Right renal cortex interstitium (tissue), 3 donors: ENCODE measurements at places on chromosomes 7 and 10. TPM values are rescaled to one million over a fixed set of nuclear protein-coding genes. Genes with fewer than 3 reads are reported as not detected.

Gene GDF10
- polyA plus RNA-seq: 1.4 TPM

Gene C10orf62
- polyA plus RNA-seq: 0.35 TPM

Gene TRIM50
- polyA plus RNA-seq: 0.21 TPM

Gene NPY4R
- polyA plus RNA-seq: not detected

Gene TAS2R41
- polyA plus RNA-seq: not detected

Gene TUBB8
- 0.43 TPM for polyA plus RNA-seq

Gene CFTR
- polyA plus RNA-seq: 3.0 TPM

Gene CCDC3
- 10.0 TPM for polyA plus RNA-seq

Gene NKX6-2
- 8.4 TPM for polyA plus RNA-seq

Gene MEOX2
- polyA plus RNA-seq: 3.1 TPM

Gene CD36
- 32.0 TPM for polyA plus RNA-seq

Gene EPHB6
- polyA plus RNA-seq: 19.1 TPM

Gene NUDT1
- 18.9 TPM for polyA plus RNA-seq

Gene CALHM1
- polyA plus RNA-seq: 0.07 TPM

Gene THAP5
- polyA plus RNA-seq: 37.9 TPM

Gene TMEM184A
- polyA plus RNA-seq: 3.6 TPM

Gene CTAGE4
- polyA plus RNA-seq: 2.6 TPM
